Lung (tissue), 17 donors: ENCODE measurements at places on chromosomes 12 and 14. TPM values are rescaled to one million over a fixed set of nuclear protein-coding genes. Genes with fewer than 3 reads are reported as not detected.

The TRIM9 gene
- total RNA-seq = 0.63 TPM

The SLC6A13 gene
- 1.1 TPM for total RNA-seq

The NGB gene
- total RNA-seq = not detected

The KLHL33 gene
- total RNA-seq = 0.25 TPM

The ITGB7 gene
- 2.3 TPM for total RNA-seq

The TPH2 gene
- not detected for total RNA-seq

The SUOX gene
- 17.7 TPM for total RNA-seq

The IL31 gene
- not detected for total RNA-seq

The AACS gene
- 33.5 TPM for total RNA-seq

The KRT72 gene
- total RNA-seq = 0.17 TPM

DNA sequence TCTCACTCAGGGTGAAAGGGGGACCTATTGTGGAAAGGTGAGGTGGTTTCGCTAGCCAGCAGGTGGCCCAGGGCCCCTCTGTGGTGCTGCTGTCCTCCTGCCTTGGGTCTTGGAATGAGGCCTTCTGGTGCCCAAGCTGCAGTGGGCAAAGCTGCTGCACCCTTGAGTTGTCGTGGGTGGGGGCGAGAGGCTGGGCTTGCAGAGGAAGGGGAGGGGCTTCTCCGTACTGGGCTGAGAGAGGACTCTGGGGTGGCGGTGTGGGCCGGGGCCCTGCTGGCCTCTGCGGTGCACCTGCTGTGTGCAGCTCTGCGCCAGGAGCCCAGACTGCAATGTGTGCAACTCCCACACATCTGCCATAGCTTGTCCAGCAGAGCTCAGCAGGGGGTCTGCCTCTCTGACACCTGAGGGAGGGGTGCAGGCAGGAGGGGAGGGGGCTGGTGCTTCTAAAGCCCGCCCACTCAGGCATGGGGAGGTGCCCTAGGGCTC, 145.8 kb downstream of the KIF26A start:
- no peak for DNase-seq

- DNase-seq = no peak
Measured at GRCh38 chr12:46958053-46958452, 121.4 kb upstream of the PCED1B start.

- no peak for DNase-seq
Measured at GRCh38 chr14:71783088-71783487, 149.1 kb upstream of the RGS6 start.

DNA sequence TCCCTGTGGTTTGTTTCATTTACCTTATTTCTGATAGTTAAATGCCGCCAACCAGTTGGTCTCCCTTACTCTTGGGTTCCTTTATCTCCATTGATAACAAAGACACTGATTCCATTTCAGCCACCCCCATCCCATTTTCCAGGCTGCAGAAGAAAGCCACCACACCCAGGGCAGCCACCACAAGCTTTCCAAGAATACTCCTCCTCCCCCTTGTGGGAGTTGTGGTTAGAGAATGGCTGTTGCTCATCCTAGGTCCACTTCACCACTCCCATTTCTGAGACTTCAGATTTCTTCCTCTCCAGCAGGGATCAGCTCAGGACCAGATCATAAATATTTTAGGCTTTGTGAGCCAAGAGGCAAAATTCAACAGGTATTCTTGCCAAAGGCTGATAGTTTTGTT, 73.9 kb downstream of the ANO4 start:
- no peak for DNase-seq

DNA sequence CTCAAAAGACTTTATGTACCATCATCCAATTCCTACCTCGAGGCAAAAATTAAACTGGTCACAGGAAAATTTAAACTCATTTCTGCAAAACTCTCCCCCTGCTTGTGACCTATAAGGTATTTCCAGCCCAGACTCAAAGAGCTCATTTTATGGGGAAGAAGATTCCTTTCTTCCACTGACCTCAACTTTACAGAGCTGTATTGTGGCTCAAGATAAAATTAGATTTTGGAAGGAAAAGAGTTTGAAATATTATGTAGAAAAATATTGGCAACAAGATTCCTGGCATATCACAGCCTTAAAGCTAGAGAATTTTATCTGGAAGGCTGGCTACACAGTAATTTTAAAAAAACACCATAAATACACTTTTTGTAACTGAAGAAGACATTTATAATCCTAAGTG, 91.7 kb downstream of the STXBP6 start:
- no peak for DNase-seq

DNA sequence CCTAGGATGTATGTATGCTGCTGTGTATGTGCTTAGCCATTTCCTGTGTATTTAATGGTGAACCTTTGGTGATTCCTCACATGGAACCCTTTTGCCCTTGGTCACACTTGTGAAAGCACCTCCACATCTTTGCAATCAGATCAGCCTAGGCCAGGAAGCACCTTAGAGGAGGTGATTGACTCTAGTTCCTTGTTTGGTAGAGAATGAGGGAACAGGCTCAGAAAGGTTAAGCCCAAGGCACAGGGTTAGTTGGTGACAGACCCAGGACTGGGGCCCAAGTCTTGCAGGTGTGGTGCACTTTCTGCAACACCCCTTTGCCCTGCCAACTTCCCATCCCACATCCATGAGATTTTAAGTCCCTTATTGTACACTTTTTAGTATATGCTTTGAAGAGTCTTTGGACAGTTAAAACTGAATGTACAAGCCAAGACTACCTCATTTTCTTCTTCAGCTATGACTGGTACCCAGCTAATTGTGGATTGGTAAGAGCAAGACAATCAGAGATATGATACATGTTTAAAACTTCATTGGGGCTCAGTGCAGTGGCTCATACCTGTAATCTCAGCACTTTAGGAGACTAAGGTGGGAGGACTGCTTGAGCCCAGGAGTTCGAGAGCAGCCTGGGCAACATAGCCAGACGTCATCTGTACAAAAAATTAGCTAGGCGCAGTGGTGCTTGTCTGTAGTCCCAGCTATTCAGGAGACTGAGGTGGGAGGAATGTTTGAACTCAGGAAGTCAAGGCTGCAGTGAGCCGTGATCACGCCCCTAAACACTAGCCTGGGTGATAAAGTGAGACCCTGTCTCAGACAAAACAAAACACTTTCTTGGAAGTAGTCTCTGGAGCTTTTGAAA, 71.1 kb downstream of the RASSF3 start:
- no peak for DNase-seq

DNA sequence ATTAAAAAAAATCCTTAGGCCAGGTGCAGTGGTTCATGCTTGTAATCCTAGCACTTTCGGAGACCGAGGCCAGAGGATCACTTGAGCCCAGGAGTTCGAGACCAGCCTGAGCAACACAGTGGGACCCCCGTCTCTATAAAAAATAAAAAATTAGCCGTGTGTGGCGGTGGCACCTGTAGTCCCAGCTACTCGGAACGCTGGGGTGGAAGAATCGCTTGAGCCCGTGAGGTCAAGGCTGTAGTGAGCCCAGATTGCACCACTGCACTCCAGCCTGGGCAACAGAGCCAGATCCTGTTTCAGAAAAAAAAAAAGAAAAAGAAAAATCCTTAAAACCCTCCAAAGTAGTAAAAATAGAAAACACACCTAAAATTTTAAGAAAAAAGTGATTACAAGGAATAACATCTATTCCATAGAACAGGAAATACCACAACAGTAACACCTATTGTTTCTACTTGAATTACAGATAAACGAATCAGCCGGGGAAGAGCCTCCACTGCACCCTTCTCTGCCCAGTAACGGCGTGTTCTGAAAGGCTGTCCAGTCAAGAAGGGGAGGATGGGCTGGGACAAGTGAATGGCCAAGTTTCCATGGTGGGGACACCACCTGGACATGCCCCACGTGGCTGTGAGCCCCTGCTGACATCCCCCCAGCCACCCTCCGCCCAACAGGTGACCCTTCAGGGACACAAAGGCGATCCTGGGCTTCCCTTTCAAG, 17.8 kb downstream of the POLE start:
- DNase-seq = no peak

- DNase-seq = peak; percentile 60
Measured at GRCh38 chr14:41607304-41607775, 664 bp downstream of the LRFN5 start.

DNA sequence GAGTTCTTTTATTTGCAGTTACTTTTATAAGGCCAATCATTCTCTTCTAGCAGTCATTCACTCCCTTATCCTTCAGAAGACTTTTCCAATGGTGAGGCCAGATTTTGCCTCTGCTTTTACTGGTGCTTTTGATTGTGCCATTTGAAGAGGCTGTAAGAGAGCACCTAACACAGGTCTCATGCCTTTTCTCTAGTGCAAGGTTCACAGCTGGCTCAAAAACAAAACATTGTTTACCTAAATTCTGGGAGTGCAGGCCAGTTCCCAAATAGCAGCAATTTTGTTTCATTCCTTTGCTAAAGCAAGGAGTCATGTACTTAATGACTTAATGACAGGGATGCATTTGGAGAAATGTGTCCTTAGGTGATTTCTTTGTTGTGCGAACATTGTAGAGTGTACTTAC, 192.0 kb downstream of the SYT10 start:
- DNase-seq = no peak

- DNase-seq = no peak
Measured at GRCh38 chr12:31011746-31012566, 61.7 kb upstream of the DDX11 start.

- no peak for DNase-seq
Measured at GRCh38 chr12:21308785-21309184, 25.9 kb downstream of the SLCO1A2 start.

DNA sequence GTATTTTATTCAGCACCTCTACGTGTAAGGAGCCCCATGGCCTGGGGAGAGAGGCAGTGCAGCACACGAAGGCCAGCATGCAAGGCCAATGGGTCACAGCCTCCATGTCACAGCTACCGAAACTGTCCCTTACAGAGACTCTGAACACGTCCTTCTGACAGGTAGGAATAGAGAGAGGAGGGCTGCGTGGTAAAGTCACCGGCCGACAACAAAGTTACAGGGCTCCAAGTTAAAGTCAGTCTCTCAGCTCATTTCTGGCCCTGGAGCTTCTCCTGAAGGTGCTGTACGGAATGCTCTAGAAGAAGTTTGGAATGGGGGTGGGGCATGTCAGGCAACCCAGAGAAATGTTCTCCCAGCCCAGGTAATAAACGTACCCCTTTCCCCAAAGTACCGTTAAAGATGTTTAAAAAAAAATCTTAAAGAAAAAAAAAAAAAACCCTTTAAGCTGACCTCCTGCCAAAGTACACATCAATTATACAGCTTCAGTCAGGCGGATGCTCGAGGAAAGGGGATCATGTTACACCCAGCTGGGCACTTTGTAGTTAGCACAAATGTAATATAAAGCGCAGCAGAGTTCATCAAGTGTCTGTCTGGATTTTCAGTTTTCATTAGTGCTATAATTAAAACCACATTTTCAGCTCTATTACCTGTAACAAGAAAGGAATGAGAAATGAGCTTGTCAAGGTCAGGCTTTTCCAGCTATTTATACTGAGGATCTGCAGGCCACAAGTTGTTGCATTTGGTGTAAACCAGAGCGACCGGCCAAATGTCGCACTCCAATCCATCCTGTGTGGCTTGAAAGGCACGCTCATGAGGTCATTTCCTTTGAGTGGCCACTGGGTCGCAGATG, 53.3 kb upstream of the CDKN3 start:
- peak; percentile 42 for DNase-seq

GRCh38 chr14:74347795-74348100, 523 bp upstream of the VRTN start:
- DNase-seq = no peak

GRCh38 chr12:108152170-108152538, 23.1 kb downstream of the WSCD2 start:
- DNase-seq = no peak

GRCh38 chr12:49636574-49636973, 13.2 kb downstream of the PRPF40B start:
- no peak for DNase-seq

DNA sequence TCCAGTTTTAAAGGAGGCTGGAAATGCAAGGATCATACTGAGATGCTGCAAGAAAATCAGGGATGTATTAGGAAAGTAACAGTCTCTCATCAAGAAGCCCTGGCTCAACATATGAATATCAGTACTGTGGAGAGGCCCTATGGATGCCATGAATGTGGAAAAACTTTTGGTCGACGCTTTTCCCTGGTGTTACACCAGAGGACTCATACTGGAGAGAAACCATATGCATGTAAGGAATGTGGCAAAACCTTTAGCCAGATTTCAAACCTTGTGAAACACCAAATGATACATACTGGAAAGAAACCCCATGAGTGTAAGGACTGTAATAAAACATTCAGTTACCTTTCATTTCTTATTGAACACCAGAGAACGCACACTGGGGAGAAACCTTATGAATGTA, 24.5 kb downstream of the ZNF891 start:
- no peak for DNase-seq

GRCh38 chr12:70176290-70176689, 66.9 kb upstream of the CNOT2 start:
- no peak for DNase-seq

DNA sequence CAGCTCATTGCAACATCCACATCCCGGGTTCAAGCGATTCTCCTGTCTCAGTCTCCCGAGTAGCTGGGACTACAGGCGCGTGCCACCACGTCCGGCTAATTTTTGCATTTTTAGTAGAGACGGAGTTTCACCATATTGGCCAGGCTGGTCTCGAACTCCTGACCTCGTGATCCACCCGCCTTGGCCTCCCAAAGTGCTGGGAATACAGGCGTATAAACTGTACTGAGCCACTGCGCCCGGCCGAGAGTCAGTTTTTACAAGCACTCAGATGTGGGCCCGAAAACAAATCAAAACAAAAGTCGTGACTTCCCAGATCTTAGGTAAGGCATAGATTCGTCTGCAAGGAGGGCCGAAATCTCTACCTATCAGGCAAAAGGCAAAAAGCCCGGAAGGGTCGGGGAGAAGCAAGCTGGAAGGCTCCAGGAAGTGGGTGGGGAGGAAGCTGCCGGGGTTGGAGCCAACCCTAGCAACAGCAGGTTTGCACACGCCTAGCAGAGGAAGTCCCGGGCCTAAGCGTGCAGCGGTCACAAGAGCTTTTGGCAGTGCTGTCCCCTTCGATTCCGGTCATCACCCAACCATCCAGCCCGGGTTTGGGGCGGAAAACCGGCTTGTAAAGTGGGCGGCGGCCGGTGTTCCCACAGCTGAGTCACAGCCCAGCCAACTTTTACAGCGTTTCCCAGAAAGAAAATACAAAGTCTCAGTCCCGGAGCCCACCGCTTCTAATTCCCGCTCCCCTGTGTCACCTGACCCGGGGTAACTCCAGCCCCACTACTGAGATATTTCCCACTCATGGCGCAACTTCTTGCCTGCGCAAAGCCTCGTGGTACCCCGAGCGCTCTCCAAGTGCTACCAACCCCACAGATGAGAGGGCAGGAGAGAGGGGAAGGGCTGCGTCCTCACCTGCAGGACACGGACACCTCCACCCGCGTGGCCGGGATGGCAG, 583 bp downstream of the CPNE8 start:
- peak; percentile 71 for DNase-seq

GRCh38 chr12:33476058-33476457, 36.4 kb upstream of the SYT10 start:
- no peak for DNase-seq

DNA sequence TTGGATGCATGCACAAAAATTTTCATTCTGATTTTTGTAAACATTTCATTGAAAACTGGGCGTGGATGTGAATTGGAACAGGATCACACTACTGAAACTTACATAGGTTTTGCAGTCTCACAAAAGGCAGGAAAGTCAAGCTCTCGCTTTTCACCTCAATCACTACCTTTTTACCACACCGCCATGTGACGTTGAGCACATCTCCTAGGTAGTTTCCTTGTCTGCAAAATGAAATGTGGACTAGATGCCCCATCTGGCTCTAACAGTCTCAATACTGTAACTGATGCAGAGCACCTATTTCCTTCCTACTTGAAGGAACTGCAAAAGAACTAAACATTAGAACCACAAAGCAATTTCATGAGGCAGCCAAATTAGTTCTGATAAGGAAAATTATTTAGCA, 4.4 kb upstream of the YY1 start:
- DNase-seq = no peak
